ENCODE measurements at places on chromosomes 7 and 10.

DNA sequence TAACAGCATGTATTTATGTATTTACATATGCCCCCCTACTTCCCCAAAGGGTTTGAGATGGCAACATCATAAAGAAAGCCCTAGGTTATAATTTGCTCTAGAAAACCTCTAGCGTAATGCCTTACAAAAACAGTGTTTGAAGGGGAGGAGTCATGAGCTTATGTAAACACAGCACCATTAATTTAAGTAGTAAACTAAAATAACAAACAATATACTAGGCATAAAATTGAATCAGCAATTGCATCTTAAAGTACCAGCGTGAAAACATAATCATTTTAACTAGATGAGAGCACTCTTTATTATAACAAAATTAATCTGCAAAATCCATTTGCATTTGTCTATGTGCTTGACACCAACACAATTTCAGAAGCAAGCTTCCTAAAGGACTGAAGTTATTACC is 507.2 kb upstream of the NRP1 start:
- no peak for DNase-seq

DNA sequence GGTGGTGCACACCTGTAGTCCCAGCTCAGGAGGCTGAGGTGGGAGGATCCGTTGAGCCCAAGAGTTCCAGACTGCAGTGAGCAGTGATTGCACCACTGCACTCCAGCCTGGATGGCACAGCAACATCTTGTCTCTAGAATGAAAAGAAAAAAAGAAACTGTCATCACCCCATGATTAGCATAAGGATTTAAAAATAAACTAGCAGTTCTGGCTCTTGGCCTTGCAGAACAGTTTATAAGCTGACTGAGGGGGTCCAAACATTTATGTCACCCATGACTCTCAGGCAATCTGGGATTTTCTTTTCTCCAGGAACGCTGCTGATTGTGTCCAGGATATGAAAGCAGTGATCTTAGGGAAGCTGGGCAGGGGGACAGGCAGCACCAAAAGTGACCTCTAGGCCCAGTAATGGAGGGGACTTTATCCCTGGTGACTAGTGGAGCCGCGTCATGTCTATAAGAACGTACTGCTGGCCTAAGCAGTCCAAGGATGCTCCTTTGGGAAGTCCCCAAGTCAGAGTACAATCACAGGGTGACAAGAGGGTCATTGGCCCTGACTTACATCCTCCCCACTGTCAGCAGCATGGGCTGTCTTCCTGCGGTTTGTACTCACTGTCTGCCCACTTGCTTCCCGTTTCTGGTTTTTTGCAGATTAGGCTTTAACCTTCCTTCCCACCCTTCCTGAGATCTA is 177.4 kb downstream of the ARHGAP12 start:
- DNase-seq = no peak

GRCh38 chr10:30586828-30587227 is 42.7 kb downstream of the LYZL2 start:
- DNase-seq = no peak

DNA sequence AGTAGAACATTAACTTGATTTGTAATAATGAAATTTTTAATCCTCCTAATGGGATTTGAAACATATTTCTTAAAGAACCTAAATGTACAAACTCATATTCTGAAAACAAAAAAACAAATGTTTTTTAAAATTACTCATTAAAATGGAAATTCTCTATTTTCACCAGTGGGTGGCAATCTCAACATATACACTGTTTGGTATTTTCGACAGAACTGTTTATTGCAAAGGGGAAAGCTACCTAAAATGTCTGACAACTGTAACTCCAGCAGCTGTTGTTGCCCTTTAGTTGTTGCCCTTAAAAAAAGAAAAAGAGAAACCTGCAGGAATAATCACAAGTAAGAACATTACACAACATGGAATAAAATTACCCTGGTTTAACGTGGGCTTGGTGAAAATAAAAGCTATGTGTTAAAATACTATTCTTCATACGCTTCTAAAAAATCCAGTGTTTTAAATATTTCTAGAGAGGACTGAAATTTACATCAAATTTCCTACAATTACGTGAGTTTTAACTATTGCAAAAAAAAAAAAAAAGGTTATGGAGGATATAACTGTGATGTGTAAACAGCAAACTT is 54.5 kb downstream of the COL1A2 start:
- no peak for DNase-seq

- DNase-seq = no peak
Measured at GRCh38 chr10:44965104-44965503, 5.5 kb downstream of the RASSF4 start.

DNA sequence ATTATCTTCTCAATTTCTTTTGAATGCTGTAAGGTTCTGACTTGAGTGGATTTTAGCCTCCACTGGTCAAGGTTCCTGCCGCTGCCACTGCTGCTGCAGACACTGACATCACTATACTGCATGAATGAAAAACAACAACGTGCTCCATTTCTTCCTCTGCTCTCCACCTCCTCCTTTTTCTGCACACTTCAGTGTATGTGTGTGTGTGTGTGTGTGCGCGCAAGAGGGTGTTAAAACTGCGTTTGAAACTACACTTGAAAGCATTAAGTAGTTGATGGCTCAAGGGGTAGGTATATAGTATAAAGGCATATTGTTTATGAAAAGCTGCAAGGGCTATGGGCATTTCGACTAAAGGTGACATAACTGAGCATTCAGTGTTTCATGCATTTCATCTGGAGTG is 3.5 kb downstream of the GLCCI1 start:
- DNase-seq = no peak

- DNase-seq = peak; percentile 16
Measured at GRCh38 chr7:140653319-140654108, 12.9 kb upstream of the DENND2A start.

GRCh38 chr10:73073627-73074026 is 23.0 kb downstream of the P4HA1 start:
- no peak for DNase-seq

DNA sequence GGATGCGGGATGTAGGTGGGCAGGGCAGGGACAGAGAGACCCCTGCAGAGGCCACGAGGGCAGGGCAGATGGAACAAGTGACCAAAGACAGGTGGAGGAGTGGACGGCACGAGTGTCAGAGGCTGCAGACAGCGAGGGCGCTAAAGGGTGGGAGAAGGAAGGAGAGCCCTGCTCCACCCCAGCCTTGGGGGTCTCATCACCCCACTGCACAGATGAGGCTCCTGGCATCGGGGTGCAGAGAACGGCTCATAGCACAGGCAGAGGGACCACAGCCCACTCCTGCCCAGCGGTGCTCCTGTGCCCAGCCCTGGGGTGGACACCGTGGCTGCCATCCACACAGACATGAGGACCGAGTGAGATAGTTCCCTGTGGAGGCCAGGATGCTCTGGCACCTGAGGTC is 2.2 kb upstream of the LAT2 start:
- no peak for DNase-seq

DNA sequence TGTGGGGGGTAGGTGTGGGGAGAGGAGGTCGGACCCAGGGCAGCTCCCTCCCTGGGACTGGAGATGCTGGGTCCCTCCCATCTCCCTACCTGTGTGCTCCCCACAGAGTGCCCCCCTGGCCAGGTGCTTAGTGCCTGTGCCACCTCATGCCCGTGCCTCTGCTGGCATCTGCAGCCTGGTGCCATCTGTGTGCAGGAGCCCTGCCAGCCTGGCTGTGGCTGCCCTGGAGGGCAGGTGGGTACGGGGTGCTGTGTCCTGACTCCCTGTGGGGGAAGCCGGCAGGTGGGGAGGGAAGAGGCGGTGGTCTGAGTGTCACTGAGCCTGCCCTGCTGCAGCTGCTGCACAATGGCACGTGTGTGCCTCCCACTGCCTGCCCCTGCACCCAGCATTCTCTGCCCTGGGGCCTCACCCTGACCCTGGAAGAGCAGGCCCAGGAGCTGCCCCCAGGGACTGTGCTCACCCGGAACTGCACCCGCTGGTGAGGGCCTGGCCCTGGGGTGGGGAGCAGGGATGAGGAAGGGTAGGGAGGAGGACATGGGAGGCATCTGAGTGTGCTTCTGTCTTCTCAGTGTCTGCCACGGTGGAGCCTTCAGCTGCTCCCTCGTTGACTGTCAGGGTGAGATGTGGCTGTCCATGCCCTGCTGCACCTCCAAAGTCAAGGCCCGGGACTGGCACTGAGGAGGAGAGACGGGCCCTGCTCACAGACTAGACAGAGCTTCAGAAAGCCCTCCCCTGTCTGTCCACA is 11.7 kb upstream of the ZNF862 start:
- DNase-seq = no peak

DNA sequence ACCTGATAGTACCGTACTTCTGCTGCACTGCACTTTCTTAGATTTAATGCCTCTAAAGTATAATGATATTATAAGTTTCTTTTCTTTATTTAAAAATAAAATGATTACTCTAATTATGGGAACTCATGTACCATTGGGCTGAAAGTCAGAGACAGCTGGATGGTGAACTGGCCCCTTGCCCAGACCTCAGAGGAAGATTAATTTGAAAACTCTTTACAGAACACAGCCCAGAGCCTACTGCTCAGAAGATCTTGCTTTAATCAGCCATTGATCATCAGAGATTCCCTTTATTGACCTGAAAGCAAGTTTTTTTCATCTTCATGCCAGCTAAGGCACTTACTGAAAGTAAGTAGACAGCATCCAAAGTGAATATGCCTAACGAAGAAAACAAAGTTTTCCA is 341.7 kb downstream of the GFRA1 start:
- DNase-seq = no peak

GRCh38 chr10:89861584-89862301 is 160.4 kb downstream of the KIF20B start:
- no peak for DNase-seq

- no peak for DNase-seq
Measured at GRCh38 chr10:78556705-78557432, 511.9 kb upstream of the ZMIZ1 start.

GRCh38 chr10:13195016-13195415 is 33.7 kb downstream of the MCM10 start:
- no peak for DNase-seq

- no peak for DNase-seq
Measured at GRCh38 chr10:119578355-119578754, 18.4 kb downstream of the TIAL1 start.

DNA sequence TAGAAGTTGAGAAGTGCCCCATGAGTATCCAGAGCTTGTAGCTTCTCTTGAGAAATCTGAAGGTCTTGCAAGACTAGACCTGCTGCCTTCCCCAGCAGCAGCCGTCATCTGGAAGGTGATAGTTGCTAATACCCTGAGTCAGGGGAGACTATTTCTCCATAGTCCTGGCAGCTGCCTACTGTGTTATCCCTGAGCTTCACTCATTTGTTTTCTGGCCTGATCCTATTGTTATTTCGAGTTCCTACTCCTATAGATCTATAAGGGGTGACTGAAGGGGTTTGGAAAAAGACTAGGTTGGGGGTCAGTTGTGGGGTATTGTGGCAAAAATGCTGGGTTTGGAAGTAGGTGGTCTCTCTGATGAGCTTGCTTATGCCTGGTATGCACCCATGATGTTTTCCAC is 297.8 kb downstream of the CNTNAP2 start:
- DNase-seq = no peak

DNA sequence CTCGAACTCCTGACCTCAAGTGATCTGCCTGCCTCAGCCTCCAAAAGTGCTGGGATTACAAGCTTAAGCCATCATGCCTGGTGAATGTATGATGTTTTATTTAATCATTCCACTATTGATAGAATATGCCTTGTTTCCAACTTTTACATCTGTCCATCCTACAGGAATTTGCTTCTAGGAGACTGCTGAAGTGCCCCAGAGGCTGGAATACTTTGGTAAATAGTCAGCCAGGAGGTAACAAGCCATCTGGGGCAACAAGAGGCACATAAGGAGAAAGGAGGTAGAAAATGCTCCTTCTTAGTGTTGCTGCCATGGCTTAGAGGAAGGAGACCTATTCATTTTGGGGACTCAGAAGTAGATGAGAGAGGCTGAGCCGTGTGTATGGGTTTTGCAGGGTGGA is 14.8 kb downstream of the PLCE1 start:
- no peak for DNase-seq

- no peak for DNase-seq
Measured at GRCh38 chr10:114180937-114181336, 1.8 kb downstream of the TDRD1 start.

- DNase-seq = no peak
Measured at GRCh38 chr7:94401428-94401814, 6.7 kb downstream of the COL1A2 start.

- no peak for DNase-seq
Measured at GRCh38 chr10:47076949-47077361, 165.7 kb downstream of the PTPN20 start.

DNA sequence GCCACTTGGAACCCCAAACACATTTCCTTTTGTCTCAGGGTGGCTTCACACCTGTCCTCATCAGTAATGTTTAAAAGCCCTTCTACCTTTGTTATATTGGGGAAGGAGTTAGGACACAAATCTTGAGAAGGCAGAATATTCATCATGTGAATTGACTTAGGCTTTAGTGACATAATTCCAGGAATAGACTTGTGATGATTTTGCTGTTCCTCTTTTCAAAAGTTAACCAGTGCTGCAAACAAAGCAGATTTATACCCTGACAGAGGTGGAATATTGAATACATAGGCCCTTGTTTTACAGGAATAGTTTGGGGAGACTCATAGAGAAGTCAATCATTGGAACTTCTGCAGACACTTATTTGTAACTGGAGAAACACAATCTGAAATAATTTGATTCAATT is 27.0 kb downstream of the ZNF786 start:
- no peak for DNase-seq

GRCh38 chr7:40057292-40057691 is 77.1 kb downstream of the MPLKIP start:
- DNase-seq = no peak

- no peak for DNase-seq
Measured at GRCh38 chr10:101227429-101228152, 1.7 kb downstream of the LBX1 start.

DNA sequence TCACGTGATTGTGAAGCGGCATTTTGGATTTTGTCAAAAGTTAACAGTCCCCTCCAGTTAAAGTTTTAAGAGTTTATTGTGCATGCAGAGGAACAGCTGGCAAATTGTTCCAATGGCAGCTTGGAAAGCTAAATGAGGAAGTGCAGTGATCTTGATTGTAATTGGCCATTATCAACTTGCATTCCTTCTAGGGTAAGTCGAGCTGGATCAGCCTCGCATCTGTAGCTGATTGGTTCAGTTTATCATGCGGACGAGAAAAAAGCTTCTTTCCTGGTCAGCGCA is 566 bp downstream of the ZNF789 start:
- DNase-seq = no peak

DNA sequence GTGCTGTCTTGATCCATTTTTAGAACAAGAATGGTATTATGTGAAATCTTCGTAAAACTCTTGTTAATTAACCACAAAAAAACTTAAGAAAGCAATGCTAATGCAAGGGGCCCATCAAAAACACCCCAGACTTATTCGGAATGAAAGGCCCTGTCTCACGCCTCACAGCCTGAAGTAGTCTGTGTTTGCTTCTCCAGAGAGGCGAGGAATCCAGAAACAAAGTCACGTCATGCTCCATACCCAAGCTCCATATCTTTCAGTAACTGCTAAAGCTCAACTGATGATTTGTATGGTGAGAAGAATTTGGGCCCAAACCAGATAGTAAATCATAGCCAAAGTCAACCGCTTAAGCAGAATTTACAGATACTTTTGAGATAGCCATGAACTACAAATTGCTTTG is 155.4 kb downstream of the ATE1 start:
- DNase-seq = no peak

GRCh38 chr10:103069453-103070331 is 123.4 kb downstream of the NT5C2 start:
- peak; percentile 59 for DNase-seq

GRCh38 chr10:88256013-88256680 is 327.0 kb downstream of the RNLS start:
- DNase-seq = no peak
